ENCODE measurements at places on chromosomes 16 and 17.

DNA sequence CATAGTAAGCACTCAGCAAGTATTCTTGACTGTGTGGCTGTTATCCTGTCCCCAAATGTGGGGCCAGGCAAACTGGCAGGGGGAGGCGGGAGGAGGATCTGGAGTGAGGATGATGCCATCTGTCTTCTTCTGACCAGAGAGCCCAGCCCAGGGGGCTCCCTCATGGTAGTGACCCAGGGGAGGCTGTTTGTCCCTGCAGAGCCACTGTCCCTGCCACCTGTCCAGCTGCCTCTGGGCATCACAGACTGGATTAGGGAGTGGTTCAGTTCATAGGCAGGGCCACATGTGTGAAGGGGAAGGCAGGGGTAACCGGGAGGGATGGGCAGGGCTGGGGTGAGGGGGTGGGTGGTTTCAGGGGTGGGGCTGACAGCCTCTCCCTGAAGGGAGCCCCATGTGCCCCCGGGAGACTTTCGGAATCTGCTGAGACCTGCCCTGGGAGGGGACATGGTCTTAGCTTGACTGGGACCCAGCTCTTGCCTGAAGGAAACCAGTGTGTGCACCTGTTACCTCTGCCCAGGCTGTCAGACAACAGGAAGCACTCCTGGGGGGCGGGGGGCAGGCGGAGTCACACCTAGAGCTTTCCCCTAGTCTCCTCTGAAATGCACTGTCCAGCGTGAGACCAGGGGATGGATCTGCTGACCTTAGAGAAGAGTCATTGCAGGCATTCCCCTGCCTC is 15.2 kb downstream of the ARHGAP23 start:
- H3K4me1 ChIP-seq: peaks cover 48% of the 10 kb centered on the region
- no peak overlapping the region for H3K27ac ChIP-seq
- H3K4me3 ChIP-seq: no peak overlapping the region
- H3K27me3 ChIP-seq: no peaks in the 10 kb centered on the region
- DNase-seq: no peak

DNA sequence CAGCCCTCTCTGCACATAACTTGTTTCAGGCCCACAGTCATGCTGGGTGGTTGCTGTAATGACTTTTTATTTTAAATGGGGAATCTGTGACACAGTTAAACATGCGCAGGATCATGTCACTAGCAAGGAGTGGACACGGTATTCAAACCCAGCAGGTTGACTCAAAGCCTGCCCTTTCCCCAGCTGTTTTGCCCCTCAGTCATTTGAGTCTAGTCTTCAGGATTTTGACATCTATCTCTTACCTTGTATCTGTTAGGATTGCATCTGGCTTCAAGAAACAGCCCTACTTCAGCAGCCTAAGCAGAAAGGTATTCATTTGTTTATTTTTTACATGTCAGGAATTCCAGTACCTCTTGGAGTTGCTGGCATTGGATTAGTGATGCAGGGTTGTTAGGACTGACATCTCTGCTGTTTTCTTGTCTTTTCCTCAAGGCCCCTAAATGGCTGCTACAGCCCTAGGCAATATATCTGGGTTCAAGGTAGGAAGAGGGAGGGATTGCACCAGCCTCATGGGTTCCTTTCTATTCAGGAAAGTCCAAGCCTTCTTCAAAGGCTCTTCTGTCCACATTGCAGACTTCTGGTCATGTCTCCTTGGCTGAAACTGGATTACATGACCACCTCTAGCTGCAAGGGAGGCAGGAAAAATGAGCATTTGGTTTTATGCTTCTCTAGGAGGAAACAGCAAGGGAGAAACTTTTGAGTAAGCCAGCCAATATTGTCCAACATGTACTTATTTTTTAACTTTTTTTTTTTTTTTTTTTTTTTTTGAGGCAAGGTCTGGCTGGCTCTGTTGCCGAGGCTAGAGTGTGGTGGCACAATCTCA is 22.8 kb downstream of the ABCC1 start:
- H3K27ac ChIP-seq: peak overlapping the region; percentile 41
- no peaks in the 10 kb centered on the region for H3K27me3 ChIP-seq
- DNase-seq: peak; percentile 56
- H3K36me3 ChIP-seq: no peaks in the 10 kb centered on the region
- H3K4me3 ChIP-seq: no peak overlapping the region

DNA sequence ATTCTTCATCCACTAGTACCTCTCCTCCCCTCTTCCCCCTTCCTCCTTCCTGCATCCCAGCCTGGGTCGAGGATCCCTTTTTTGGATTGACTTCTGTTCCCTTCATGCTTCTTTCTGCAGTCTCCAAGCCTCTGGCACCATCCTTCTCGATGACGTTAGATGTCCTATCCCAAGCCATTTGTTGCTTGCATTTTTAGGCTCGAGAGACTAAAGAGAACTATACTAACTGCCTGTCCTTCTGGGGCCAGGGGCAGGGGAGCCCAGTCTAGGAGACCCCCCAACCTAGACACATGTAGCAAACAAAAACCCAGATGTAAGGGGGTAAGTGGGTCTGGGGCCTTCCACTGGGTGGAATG is 23.9 kb downstream of the UNK start:
- peaks cover 13% of the 10 kb centered on the region for H3K4me1 ChIP-seq
- DNase-seq: no peak
- peaks cover 36% of the 10 kb centered on the region for H3K36me3 ChIP-seq
- H3K27me3 ChIP-seq: no peaks in the 10 kb centered on the region
- no peak overlapping the region for H3K4me3 ChIP-seq

DNA sequence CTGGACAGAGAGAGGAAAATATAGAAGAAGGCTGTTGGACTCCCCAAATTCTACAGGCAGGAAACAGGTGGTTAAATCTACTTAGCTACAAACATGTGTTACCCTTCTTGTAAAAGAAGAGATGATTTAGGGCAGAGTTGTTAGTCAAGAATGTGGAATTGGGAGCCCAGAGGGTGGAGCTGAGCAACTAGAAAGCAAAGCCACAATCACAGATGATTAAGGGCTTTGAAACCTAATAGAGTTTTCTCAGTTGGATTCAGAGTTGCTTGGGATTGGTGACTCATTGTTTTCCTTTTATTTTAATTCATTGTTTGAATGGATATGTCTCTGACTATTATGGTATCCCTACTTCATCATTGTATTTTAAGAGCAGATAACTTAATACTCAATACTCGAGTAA is 6.2 kb downstream of the ACSM5 start:
- H3K4me1 ChIP-seq: no peaks in the 10 kb centered on the region
- H3K4me3 ChIP-seq: no peak overlapping the region
- H3K36me3 ChIP-seq: no peaks in the 10 kb centered on the region
- H3K27me3 ChIP-seq: no peaks in the 10 kb centered on the region
- H3K27ac ChIP-seq: peak overlapping the region; percentile 40
- DNase-seq: no peak

GRCh38 chr16:86663685-86664521 is 85.6 kb downstream of the FOXL1 start:
- H3K36me3 ChIP-seq: no peaks in the 10 kb centered on the region
- no peak overlapping the region for H3K4me3 ChIP-seq
- DNase-seq: peak; percentile 78

DNA sequence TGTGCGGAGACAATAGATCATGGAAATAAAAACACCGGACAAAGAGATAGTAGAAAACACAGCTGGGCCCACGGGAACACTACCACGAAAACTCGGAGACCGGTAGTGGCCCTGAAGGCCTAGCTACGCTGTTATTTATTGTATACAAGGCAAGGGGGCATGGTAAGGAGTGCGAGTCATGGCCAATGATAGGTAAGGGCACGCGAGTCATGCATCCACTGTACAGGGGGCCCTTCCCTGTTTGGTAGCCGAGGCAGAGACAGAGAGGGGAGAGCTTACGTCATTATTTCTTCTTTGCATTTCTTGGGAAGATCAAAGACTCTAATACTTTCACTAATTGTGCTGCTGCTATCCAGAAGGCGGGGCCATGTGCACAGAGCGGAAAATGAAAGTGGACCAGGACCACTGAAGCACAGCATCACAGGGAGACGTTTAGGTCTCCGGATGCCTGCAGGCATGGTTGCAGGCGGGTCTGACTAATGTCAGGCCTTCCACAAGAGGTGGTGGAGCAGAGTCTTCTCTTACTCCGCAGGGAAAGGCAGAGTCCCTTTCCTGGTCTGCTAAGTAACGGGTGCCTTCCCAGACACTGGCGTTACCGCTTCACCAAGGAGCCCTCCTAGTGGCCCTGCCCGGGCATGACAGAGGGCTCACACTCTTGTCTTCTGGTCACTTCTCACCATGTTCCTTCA is 74.4 kb upstream of the ARL4D start:
- no peak overlapping the region for H3K4me3 ChIP-seq
- no peaks in the 10 kb centered on the region for H3K27me3 ChIP-seq
- H3K27ac ChIP-seq: no peak overlapping the region
- peak; percentile 17 for DNase-seq
- no peaks in the 10 kb centered on the region for H3K36me3 ChIP-seq
- peaks cover 3% of the 10 kb centered on the region for H3K4me1 ChIP-seq

DNA sequence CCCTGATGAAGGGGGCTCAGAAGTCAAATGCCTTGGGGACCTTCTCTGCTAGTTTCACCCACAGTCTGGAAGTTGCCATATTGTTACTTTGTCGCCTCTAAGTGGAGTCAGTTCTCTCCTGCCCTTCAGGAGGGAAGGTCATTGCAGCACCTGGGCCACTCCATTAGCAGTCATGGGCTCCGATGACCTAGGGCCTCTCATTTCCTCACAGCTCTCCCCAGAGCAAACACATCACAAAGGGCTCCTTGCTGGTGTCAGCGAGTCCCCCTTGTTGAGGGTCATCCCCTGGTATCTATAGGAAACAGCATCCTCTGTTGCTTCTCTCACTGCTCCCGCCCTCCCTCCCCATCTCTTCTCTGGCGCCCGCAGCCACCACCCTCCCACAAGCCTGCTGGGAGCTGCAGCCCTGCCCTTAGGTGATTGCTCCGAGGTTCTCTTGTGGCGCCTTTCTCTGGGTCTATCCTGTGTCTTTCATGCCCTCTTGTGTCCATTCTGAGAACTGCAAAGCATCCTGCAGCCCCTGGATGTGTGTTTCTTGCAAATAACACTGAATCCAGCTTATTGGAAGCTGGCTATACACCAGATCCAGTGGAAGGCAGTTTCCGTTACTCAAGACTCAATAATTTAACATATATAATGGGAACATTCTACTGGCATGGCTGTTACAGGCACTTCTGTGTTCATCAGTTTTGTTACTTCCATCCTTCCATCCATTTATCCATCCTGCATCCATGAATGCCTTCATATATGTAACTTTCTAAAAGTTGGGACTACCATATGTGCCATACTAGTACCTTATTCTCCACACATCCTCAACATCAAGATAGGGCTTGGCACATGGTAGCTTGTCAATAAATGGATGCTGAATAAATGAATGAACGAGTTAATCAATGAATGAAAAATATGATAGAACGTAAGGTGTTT is 21.2 kb downstream of the PDILT start:
- no peak overlapping the region for H3K27ac ChIP-seq
- H3K4me1 ChIP-seq: peaks cover 6% of the 10 kb centered on the region
- DNase-seq: peak; percentile 45
- no peak overlapping the region for H3K4me3 ChIP-seq

DNA sequence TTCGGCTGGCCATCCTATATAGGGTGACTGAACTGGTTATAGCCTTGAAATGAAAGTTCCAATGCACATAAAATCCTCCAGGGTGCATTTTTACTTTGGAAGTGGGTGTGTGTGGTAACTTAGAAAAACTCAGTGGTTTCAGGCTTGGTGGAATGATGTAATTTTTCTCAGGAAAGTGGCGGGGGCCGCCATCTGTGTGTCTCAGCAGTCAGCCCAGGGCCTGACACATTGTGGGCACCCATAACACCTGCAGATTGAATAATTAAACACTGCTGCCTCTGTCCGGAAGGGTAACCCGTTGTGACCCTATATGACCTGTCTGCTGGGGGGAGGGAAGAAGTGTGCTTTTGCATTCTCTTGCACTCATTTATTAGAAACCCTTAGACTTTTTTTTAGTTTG is 2.2 kb upstream of the PDP2 start:
- H3K4me3 ChIP-seq: no peak overlapping the region
- peak overlapping the region; percentile 62 for H3K27ac ChIP-seq
- no peaks in the 10 kb centered on the region for H3K36me3 ChIP-seq
- peak; percentile 26 for DNase-seq
- no peaks in the 10 kb centered on the region for H3K27me3 ChIP-seq

DNA sequence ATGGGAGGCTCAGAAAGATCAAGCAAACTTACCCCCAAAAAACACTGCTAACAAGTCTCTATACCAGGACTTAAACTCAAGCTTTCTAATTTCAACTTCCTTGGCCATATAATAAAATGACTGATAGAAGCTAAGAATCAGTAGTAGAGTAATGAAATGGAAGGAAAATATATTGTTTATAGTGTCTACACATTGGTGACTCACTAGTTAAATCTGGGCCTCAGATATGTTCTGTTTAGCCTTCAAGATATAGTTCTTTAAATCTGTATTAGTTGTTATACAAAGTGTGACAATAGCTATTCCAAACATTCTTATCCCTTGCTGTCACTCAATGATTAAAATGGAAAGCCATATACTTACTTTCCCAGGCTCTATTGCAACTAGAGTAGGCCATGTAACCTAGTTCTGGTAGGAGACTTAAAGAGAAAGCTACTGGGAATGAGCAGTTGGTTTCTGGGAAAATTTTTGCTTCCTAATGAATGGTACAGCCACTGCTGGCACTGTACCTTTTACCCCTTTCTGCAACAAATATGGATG is 18.3 kb downstream of the SSH2 start:
- no peak overlapping the region for H3K27ac ChIP-seq
- no peaks in the 10 kb centered on the region for H3K36me3 ChIP-seq
- peak; percentile 39 for DNase-seq
- no peaks in the 10 kb centered on the region for H3K4me1 ChIP-seq

Data from mesenchymal stem cell (in vitro differentiated cells and primary cell).